Epithelial cell of proximal tubule (primary cell): ENCODE measurements at places on chromosomes 5 and 9.

GRCh38 chr5:88830567-88830966, 52.4 kb downstream of the MEF2C start:
- DNase-seq: no peak

DNA sequence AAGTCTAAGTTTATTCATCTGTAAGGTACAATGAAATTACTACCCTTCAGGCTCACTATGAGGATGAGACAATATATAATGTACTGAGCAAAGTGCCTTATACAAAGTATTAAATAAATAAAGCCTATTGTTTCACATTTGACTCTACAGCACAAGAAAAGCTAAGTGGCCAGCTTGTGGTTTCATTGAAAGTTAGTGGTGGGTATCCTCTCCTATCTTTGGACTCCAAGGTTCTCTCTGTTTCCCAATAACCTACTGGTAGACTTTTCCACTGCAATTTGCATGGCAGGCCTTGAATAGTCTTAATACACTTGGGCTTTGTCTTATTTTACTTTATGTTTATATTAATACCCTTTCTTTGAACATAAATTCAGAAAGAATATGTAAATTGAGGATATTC, 262.7 kb downstream of the DEPDC1B start:
- DNase-seq: no peak

- peak; percentile 68 for DNase-seq
These were observed 14.2 kb upstream of the MXD3 start for GRCh38 chr5:177325868-177326381.

DNA sequence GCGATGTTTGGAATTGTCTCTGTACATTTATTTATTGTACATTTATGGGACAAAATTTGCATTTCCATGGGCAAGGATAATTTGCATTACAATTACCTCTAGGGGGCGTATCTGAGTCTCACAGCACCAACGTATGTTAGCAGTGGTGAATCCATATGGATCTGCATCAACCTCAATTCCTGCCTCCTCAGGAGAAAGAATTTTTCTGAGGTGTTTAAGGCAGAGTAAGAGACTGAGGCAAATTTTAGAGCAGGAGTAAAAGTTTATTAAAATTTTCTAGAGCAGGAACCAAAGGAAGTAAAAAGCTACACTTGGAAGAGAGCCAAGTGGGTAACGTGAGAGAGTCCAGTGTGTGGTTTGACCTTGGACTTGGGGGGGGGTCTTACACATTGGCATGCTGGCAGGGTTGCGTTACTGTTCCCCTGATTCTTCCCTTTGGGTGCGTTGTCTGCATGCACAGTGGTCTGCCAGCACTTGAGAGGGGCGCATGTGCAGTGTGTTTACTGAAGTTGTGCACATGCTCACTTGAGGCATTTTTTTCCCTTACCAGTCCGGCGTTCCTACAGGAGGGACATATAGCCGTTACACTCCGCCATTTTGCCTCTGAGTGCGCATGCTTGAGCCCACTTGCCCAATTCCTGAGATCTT, 21.0 kb upstream of the RAB14 start:
- DNase-seq: no peak
